Activated naive CD8-positive, alpha-beta T cell treated with anti-CD3 and anti-CD28 coated beads, Interleukin-2, amount 50 U/mL, for 16 hours (primary cell): ENCODE measurements at places on chromosomes 7 and 10.

GRCh38 chr10:112815269-112816032 lies 134.6 kb upstream of the TCF7L2 start:
- no peak for DNase-seq

- no peak for DNase-seq
These were observed 10.1 kb upstream of the CUZD1 start for GRCh38 chr10:122855745-122856144.

- DNase-seq = no peak
These were observed 40.1 kb downstream of the SNX10 start for GRCh38 chr7:26331789-26332188.

GRCh38 chr10:97336446-97336845 lies 1.9 kb upstream of the FRAT2 start:
- no peak for DNase-seq

DNA sequence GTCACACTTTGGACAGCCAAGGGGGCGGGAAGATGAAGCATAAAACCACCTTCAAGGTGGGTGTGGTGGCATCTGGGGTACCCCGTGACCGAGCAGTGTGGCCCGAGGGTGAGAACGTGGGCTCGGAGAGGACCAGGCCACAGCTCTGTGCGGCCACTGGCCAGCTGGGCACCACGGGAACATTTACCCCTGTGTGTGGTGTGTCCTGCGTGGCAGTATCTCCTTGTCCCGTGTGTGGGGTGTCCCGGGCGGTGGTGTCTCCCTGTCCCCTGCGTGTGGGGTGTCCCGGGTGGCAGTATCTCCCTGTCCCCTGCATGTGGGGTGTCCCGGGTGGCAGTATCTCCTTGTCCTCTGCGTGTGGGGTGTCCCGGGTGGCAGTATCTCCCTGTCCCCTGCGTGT lies 570.3 kb downstream of the DNAJB6 start:
- no peak for DNase-seq

GRCh38 chr10:63266391-63267316 lies 133.5 kb downstream of the NRBF2 start:
- no peak for DNase-seq

DNA sequence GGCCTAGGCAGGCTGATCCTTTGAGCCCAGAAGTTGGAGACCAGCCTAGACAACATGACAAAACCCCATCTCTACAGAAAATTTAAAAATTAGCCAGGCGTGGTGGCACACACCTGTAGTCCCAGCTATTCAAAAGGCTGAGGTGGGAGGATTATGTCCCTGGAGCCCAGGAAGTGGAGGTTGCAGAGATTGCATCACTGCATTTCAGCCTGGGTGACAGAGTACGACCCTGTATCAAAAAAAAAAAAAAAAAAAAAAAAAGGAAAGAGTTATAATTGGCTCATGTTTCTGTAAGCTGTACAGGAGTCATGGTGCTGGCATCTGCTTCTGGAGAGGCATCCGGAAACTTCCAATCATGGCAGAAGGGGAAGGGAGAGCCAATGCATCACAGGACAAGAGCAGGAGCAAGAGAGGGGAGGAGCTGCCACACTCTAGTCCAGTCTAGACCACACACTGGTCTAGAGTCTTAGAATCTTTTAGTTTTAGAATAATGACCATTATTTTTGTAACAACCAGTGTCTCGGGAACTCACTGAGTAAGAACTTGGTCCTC lies 16.8 kb downstream of the DOCK1 start:
- DNase-seq = no peak

GRCh38 chr10:114252883-114253282 lies 13.8 kb downstream of the VWA2 start:
- DNase-seq = no peak

DNA sequence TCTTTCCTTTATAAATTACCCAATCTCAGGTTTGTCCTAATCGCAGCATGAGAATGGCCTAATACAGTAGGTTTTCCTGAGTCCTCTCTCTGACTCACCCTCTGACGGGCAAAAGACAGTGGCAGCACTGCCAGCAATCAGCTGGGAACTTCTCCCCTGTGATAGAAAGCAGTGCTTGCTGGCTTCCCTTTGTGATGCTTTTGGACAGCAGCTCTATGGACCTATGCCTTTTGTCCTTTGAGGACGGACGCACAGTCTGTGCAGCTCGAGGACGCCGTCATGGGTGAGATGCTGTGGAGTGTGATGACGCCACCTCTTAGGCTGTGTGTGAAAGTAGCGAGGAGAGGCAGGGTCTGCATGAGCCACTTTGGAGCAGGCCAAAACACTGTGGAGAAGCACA lies 68.8 kb downstream of the KIAA1217 start:
- no peak for DNase-seq

DNA sequence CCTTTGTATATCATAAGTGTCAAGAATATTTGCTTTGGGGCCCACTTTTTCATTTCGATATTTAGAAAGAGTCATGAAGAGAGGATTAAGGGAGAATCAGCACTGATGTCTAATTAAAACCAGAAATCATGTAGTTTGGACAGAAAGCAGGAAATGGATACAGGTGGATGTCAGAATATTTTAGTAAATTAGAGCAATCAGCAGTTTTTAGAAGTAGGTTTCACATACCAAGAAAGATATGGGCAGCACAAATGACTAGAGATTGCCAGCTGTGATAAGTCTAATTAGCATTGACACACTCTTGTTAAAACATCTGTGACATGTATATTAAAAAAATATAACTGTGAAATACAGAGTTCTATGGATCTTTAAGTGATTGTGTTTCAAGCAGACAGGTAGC lies 180.8 kb upstream of the POM121L12 start:
- DNase-seq = no peak

- DNase-seq = no peak
These were observed 60.3 kb downstream of the ATOH7 start for GRCh38 chr10:68171539-68172080.
